NCI-H1048 (cell line): ENCODE measurements at places on chromosomes 4 and X.

DNA sequence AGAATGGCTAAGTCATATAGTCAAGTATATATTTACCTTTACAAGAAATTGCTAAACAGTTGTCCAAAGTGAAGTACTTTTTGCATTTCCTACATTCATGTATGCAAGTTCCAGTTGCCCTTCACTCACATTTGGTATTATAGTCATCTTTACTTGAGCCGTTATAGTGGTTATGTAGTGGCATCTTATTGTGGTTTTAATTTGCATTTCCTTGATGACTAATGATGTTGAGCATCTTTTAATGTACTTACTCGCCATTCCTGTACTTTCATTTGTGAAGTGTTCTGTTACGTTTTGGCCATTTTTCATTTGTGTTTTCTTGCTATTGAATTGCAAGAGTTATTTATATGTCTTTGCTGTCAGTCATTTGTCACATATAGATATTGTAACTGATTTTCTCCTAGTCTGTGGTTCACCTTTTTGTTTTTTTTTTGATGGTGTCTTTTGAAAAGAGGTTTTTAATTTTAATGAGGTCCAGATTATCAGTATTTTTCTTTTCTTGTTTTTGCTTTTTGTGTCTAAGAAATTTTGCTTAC, 27.6 kb downstream of the ARFIP1 start:
- DNase-seq: no peak

DNA sequence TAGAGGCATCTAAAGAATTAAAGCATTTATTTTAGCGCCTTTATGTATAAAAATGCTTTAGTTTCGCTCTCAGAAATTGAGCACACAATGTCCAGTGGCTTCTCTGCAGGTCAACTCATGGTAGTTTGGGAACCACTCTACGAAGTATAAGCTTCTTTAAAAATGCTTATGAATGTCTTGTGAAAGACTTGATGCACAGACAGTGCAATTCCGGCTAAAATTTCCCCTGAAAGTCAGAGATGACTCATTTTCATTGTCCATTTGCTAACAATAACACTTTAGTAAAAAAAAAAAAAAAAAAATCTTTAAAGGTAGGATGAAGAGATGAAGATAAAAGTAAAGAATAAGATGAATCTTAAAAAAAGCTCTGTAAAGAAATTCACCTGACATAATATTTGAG, 117.2 kb downstream of the PDHA2 start:
- no peak for DNase-seq

DNA sequence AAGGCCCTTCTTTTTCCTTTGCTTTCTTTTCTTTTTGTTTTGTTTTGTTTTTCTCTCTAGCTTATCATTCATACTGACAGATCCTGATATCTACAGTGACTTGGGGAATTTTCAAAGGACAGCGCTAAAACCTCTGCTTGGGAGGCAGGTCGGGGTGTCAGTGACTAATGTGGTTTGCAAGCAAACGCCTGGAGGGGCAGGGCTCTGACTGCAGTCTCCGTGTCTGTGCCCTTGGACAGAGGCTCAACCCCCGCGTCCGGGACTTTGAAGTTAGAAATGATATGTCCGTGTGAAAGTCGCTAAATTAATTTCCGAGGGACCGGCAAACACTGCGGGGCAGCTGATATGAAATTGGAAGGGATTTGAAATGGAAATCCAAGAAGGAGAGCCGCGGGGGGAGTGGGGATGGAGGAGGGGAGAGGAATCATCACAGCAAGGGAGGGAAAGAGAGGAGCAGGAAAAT, 312.4 kb downstream of the DHRSX start:
- no peak for DNase-seq

DNA sequence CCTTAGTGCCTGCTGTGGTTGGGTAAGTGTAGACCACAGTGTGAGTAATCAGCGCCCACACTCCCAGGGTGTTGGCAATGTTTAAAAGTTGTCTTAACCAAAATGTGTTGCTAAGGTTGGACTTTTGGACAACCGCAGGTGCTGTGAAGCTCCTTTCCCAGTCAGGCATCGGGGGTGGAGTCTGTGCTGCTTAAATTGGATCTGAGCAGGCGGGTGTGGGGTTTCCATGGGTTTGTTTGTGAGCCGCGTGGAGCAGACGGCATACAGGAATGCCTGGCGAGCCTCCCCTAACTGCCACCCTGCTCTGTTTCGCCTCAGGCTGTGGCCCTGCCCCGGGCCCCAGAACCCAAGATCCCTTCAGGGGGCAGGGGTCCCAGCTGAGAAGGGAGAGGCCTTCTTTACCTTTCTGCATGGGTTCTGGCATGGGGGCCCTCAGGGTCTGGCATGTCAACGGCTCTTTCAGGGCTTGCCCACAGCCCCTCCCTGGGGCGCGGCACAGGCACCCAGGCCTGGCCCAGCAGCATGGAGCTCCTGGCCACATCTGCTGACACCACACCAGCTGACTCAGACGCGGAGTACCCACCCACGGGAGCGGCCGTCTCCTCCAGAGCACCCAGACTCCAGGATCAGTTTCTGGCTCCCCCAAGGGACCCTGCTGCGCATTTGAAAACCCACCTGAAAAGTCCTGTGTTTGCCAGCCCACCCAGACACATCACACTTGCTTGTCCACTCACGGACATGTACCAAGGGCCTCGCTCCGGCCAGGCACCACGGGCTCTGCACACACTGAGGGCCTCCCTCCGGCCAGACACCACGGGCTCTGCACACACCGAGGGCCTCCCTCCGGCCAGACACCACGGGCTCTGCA, 5.1 kb upstream of the SPON2 start:
- DNase-seq: no peak

GRCh38 chr4:75939890-75940691, 722 bp downstream of the NAAA start:
- DNase-seq: no peak

DNA sequence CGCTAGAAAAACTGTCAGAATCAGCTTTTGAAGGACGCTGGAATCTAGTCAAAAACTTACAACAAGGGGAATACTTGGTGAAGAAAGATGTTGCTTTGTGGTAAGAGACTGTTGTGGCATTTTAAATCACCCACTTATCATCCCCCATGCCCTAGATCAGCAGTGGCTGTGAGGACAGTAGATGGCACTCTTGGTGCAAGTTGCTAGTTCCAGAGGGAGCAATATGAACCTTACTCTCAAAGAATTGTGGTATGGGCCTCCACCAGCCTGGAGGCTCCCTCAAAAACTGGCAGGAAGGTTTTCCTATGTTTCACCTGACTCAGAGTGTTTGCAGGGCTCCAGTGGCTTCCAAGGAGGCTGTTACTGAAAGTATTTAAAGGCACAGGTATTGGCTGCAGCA, 37.7 kb upstream of the SLC16A2 start:
- DNase-seq: no peak

DNA sequence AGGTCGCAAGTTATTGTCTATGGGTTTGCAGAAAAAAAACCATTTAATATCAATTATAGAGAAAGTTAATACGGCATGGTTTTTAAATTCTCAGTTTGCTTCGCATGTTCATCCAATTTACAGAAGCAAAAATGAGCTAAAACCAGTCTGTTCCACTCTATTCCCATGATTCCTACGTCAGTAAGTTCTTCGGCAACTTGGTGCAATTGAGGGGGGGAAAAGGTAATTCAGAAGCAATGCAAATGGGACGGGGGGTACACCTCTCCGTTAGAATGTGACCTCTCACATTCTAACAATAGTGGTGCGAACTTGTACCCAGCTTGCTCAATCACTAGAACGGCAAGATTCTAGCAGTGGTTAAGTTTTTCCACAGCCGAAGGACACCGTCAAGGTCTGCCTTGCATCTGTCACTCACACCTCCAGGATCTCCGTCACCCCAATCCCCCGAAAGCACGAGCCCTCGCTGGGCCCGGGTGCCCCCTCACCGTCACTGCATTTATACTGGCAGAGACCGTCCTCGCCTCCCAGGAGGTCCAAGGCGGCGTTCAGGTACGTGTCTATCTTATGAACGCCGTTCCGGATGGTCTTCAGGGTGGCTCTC, 653 bp downstream of the PLA2G12A start:
- no peak for DNase-seq

GRCh38 chrX:11269006-11269405, 24.2 kb upstream of the AMELX start:
- no peak for DNase-seq
